ENCODE measurements at places on chromosomes 11 and 22.

DNA sequence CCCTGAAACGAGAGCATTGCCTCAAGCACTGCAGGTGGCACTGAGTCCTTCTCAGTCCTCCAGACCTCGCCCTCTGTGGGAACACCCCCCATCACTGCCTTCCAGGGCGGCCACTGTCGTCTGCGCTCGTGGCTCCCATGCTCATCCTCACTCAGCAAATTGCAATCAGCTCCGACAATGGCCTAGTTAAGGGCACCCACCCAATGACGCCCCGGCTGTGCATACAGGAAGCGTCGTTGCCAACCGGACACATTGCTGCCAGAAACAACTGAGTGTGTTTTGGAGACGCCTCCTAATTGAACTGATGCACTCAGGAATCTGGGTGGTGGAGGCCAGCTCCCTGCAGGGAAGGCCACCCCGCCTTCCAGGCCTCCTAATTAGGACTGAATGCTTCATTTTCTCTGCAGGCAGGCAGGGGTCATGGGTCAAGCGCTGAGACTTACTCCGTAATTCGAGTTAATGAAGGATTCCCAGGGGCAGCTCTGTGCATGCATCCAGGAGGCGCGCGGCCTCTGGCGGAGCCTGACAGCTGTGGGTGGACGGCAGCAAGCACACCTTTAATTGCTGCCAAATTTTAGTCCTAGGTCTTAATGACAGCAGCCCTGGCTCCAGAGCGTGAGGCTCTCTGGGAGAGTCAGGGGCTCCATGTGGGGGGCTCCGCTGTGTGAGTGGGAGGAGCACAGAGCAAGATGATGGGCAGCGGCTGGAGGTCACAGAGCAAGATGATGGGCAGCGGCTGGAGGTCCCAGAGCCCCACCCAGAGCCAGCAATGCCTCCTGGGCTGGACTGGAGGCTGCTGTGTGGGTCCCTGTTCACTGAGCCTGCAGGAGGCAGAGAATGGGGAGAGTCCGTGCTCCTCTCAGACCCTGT, 199.0 kb downstream of the BRD1 start:
- no peak for DNase-seq

DNA sequence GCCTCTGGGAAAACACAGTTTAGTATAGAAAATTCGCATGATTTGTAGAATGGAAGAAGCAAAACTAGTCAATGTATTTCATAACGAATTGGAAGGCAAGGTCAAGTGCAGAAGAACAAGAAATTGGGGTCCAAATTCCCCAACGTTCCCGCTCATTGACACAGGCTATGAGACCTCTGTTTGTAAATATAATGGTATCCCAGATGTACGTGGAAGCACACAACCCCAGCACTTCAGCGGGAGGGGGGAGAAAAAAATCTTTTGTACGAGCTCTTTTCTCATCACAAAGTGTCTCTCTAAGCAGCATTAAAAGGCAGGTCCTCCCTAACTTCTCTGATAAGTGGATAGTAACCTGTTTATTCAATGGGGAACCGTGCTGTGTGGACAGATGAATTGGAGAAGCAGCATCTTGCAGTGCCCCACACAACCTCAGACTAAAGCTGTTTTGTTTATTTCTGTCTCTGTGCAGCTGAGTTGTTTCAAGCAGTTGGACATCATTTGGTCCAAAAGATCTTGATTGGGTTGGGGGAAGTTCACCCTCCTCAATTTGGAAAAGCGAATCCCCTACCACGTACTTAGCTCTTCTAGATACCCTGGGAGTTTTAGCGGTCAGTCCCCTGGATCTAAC, 1.1 kb upstream of the GAB2 start:
- DNase-seq: no peak

GRCh38 chr11:96264364-96264763, 78.6 kb downstream of the MAML2 start:
- no peak for DNase-seq

- peak; percentile 82 for DNase-seq
Observed at GRCh38 chr22:38114484-38115398, 4.3 kb upstream of the BAIAP2L2 start.

- no peak for DNase-seq
Observed at GRCh38 chr22:32423664-32424063, 11.6 kb upstream of the RTCB start.

GRCh38 chr11:108148556-108148955, 27.2 kb downstream of the ACAT1 start:
- DNase-seq: no peak

DNA sequence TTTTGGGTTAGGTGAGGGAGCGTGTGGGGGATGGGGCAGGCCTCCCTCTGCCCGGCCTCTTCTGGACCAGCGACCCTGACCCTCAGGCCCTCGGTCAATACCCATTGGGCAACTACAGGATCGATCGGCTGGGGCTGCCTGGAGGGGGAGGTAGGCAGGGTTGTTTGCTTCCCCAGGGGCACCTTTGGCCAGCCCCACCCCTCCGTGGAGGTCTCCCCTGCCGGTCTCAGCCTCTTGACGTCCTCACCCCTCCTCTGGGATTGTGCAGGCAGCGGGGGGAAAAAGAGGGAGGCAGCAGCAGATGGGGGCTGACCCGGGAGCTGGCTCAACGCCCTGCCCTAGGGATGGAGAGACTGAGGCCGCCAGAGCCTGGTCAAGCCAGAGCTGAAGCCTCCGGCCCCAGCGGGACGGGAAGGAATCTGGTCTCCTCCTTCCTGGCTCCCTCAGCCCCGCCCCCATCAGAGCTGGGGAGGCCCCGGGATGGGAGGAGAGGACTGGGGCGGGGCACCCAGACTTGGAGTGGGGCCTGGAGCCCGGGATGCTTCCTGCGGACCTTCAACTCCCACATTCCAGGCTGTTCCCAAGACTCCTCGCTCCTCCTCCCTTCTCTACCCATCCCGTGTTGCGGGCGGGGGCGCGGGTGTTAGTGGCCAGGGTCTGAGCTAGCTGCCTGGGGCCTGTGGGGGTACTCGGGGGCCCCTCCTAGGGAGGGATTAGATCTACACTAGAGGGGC, 14.4 kb upstream of the CDC42EP1 start:
- no peak for DNase-seq

DNA sequence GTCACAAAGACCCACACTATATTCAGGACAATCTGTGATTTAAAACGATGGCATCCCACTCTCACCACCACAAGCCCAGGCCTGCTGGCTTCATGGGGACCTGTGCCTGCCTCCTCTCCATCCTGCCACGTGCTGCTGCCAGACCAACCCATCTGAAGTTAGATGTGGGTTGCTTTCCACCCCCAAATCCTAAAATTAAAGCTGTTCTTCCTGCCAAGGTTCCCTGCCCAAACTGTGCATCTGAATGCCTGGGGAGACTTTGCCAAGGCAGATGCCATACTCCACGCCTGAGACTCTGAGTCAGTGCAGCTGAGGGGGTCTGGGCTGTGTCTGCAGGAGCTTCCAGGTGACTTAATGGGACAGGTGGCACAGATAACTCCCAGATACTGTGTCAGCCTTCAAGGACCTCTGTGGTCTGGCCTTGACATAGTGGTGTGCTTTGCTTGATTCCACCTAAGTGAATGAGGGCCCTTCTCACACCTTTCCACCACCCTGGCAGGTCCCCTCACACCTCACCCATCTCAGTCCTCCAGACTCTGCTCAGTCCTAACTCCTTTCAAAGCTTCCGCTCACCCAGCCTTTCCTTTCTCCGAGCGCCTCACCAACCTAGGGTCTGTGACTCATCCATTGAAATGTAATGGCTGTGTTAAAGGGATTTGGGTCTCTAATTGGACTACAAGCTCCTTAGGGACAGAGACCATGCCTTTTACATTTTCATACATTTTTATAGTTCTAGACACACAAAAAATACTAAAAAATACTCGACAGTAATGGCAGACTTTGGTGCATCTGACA, 18.6 kb downstream of the ADAMTS8 start:
- no peak for DNase-seq

- no peak for DNase-seq
Observed at GRCh38 chr11:129277198-129277843, 85.2 kb upstream of the ARHGAP32 start.

DNA sequence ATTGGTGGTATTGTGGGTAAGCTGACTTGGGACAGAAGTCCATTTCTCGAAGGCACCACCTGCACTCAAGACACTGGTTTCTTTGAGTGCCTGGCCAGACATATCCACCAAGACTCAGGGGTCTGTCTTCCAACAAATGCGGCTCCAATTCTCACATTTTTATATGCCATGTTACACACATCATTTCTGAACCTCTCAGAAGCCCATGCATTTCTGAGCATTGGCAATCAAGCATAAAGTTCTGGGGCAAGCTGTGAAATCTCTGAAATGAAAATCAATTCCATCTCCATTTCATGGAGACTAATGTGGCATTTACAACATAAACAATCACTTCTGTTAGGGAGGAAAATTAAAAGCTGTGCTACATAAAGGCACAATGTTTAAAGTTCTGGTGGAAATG, 243.7 kb downstream of the KIRREL3 start:
- no peak for DNase-seq

- no peak for DNase-seq
Observed at GRCh38 chr11:69086152-69087132, 37.7 kb downstream of the TPCN2 start.
